ENCODE measurements at places on chromosomes 12 and 14.

DNA sequence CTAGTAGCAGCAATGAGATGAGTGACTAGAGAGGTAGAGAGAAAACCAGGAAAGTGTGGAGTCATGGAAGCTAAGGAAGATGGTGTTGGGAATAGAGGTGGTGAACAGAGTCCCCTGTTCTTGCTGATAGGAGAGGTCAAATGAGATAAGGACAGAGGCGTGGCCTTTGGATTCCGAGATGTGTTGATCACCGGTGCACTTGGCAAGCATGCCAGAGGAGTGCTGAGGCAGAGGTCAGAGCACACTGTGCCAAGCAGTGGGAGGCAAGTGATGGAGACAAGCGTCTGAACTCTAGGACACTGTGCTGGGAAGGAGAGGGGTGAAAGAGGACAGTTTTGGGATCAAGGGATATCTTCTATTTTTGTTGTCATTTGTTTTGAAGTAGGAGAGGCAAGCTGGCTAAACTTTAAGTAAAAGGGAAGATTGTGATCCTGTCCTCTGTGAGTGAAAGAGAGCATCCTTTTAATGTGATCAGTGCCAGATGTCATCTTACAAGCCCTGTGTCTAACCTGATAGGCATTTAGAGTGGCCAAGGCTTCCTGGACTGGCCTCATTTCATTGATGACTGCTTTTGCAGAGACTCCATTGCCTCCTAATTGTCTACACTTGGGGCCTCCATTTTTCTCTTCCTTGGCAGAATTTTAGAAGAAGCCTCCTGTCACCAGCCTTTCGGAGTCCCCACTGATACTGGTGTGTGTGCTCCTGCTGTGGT is 336.4 kb downstream of the CACNA1C start:
- no peak for DNase-seq

GRCh38 chr14:60278350-60278749 is 29.3 kb downstream of the PPM1A start:
- DNase-seq, result no peak

GRCh38 chr14:88630565-88630964 is 67.7 kb downstream of the ZC3H14 start:
- no peak for DNase-seq

DNA sequence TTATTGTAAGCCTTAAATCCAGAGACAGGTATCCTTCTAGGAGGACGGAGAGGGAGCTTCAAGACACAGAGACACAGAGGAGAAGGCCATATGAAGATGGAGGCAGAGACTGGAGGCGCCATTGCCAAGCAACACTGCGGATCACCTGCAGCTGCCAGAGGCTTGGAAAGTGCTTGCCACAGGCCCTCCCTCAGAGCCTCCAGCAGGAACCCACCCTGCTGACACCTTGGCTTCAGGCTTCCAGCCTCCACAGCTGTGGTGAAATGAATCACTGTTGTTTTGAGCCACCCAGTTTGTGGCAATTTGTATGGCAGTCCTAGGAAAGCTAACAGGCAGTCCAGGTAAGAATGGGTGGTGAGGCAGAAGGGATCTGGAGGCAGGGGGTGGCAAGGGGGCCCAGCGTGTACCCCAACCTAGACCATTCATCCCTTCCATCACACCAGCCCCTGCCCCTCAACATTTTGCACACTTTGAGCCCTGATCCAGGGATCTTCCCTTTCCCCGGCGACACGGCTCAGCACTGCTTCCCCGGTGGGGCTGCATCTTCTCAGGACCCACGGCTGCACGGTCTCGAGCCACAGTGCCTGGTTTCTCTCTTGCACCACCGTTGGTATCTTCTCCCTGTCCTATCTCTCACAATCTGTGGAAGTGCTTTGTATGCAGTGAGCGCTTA is 22.3 kb upstream of the BCDIN3D start:
- no peak for DNase-seq

- no peak for DNase-seq
These were observed 383.7 kb downstream of the EGLN3 start for GRCh38 chr14:33567023-33567728.

GRCh38 chr14:34766606-34767005 is 52.2 kb upstream of the CFL2 start:
- DNase-seq, result no peak

GRCh38 chr12:110780448-110780847 is 37.8 kb upstream of the PPP1CC start:
- peak; percentile 44 for DNase-seq

GRCh38 chr14:100641274-100641860 is 54.1 kb upstream of the BEGAIN start:
- no peak for DNase-seq

DNA sequence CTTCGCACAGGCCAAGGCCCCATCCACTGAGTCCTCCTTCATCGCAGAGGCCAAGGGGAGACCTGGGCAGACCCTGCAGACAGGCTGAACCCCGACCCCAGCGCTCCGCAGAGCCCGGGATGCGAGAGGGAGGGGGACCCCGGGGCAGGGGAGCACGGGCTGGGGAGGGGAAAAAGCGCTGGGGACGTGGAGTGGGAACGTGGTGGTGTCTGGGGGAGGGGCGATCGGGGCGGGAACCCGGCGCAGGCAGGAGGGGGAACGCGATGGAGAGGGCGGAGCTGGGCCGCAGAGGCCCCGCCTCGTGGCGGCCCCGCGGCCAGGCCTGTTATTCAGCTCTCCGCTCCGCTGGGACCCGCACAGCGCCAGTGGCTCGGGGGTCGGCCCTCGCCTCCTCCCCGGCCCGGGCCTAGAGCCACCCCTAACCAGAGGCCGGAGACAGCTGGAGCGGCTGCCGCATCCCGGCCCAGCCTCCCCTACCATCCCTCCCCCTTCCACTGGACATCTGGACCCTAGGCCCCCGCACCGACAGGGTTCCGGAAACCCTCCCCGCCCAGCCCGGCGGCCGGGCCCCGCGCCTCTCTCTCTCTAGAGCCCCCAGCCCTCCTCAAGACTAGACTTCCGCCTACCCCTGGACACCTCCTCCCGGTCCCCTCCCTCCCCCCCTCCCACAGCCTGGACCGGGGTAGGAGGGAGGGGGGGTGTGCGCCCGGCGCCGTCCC is at the start of gene ARHGEF25:
Gene ARHGEF25, plus strand, starts transcription at position 328 of the 719 bp plus-strand sequence. CDS start 460 bp downstream, outside the sequence.
- DNase-seq, result peak; percentile 45

- DNase-seq, result no peak
These were observed 115.7 kb downstream of the PLXNC1 start for GRCh38 chr12:94263905-94264561.

GRCh38 chr14:89422181-89422951 is 5.3 kb upstream of the FOXN3 start:
- DNase-seq, result no peak

- no peak for DNase-seq
These were observed 330.8 kb downstream of the SOX5 start for GRCh38 chr12:23618718-23619117.
